Activated T-cell treated with anti-CD3 and anti-CD28 coated beads for 1 hour (primary cell): ENCODE measurements at places on chromosomes 16 and 17.

GRCh38 chr17:62780951-62781350 lies 27.2 kb downstream of the MARCHF10 start:
- no peak for DNase-seq

DNA sequence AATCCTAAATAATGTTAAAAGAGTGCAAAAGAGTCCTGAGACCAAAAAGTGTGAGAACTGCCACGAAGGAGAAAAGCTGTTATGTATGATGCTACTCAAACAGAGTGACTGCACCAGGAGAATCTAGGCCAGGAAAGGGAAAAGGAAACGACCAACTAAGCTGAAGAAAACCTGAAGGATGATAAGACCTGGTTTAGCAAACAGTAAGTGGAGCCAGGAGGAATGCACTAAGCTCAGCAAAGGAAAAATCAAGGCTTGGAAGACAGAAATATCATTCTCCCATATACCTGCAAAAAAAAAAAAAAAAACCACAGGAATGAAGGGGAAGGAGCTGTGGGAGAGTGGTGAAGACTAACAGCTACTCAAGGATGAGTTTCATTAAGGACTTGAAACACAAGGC lies 21.1 kb downstream of the CMC2 start:
- DNase-seq = no peak

GRCh38 chr16:30740364-30741251 lies 7.6 kb upstream of the PHKG2 start:
- no peak for DNase-seq

DNA sequence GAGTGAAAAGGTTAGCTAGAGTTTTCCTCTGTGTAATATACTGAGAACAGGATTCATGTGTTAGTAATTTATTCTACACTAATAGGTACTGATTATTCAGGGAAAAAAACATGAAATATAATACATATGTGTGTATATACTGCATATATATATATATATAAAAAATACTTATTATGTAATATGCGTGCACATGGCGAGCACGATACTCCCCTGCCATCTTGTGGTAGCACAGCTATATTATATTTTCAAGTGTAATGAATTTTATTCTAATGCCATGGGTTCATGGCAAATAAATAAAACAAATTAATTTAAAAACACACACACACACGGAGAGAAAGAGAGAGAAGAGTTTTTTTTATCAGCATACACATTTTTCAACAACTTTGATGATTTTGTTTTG lies 460.6 kb downstream of the KCNJ2 start:
- DNase-seq = no peak

DNA sequence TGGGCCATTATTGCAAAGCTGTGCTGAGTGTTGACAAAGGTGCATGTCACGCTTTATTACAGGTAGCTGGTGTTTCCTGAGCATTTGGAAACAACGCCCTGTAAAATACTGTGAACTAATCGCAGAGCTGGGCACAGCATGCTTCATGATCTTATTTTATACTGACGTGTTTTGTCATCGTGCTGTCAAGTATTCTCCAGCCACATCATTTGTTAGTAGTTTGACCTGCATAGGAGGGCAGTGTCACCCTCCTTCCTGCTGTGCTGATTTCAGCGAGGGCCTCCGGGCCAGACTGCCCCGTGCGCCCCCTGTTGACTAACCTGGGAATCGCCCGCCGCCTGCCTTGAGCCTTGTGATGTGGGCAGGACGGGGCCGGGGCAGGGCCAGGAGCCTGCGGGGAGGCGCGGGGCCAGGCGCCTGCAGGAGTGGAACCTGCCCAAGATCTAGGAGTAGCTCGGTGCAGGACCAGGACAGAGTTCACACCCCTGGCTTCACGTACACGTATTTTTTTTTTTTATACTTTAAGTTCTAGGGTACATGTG lies 820.7 kb downstream of the KCNJ18 start:
- no peak for DNase-seq
